ENCODE measurements at places on chromosomes 7 and 10.

- no peak for DNase-seq
These were observed 154.1 kb upstream of the AHR start for GRCh38 chr7:17144322-17144721.

- no peak for DNase-seq
These were observed 87.5 kb downstream of the PLXNA4 start for GRCh38 chr7:132488634-132489302.

- no peak for DNase-seq
These were observed 76.0 kb upstream of the LEP start for GRCh38 chr7:128164955-128165670.

GRCh38 chr10:110876788-110877187, 5.1 kb downstream of the PDCD4 start:
- DNase-seq = no peak

- DNase-seq = no peak
These were observed 38.5 kb upstream of the PSMG3 start for GRCh38 chr7:1608318-1608717.

DNA sequence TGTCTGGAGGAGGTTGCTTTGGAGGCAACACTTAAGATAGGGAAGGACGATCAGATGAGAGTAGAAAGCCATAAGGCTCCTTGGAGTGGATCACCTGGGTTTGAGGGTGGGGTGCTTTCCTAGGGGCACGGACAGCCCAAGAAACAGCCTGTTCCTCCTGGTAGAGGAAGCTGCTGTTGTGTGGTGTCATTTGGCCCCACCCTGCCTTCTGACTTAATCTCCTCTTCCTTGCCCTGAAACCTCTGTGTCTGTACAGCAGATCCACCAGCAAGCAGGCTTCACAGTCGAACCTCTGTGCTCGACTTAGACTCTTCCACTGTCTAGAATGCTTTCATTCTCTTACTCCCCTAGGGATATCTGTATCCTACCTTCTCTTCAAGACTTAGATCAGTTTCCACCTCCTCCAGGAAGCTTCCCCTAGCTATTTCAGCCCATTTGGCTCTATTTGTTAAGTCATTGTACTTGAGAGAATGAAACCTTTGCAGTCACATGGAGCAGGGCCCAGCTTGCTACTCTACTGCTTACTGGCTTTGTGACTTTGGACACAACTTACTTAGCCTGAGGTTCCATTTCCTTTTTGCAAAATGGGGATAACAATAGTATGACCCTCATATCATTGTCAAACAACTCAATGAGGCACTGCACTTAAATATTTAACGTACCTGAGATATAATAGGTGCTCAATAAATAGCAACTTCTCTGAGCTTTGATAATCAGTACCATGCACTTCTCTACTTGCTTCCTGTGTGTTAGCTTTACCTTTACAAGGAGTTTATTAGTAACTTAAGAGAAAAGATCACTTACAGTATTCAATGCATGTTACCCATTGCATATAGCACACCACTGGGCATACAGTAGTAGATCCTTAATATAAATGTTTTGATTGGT, 5.0 kb downstream of the MXI1 start:
- DNase-seq = peak; percentile 72

DNA sequence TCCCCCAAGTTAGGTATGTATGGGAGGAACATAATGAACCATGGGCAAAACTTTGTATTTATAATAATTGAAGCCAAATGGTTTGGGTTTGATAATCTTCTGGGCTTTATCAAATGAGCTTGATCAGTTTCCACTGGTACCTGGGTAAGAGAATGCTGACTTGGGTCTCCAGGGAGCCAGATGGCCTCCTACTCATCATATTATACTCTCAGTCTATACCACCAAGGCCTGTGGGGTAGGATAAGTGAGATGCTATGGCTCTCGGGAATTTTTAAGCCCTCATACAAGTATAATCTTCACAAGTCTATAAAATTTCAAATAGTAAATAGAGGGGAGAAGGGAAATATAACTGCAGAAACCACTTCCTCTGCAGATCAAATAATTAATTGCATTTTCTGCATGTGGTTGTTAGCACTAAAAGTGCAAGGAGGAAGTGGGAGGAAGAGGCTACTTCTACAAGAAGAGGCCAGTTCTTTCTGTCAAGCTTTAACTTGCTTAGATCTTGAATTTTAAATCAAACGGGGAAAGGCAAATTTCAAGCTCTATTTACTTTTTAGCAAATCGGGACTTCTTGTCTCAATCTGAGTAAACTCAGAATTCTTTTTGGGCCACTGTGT, 349.0 kb downstream of the SORCS1 start:
- DNase-seq = no peak

DNA sequence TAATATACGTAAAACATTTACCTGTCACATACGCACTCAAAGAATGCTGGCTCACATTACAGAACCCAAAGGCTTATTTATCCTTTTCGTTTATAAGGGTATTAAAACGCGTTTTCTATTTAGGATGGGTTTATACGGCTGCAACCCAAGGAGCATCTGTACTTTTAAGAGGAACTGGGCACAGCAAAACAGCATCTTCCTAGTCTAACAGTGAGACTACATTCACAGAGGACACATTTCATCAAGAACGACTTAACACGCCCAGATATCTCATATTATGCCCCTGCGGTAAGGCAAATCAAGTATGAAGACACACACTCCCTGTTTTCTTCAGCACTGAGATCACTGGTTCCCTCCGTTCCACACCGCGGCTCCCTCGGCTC, 533 bp upstream of the DMTF1 start:
- DNase-seq = no peak

GRCh38 chr10:24417053-24417452, 208.1 kb downstream of the KIAA1217 start:
- DNase-seq = no peak

DNA sequence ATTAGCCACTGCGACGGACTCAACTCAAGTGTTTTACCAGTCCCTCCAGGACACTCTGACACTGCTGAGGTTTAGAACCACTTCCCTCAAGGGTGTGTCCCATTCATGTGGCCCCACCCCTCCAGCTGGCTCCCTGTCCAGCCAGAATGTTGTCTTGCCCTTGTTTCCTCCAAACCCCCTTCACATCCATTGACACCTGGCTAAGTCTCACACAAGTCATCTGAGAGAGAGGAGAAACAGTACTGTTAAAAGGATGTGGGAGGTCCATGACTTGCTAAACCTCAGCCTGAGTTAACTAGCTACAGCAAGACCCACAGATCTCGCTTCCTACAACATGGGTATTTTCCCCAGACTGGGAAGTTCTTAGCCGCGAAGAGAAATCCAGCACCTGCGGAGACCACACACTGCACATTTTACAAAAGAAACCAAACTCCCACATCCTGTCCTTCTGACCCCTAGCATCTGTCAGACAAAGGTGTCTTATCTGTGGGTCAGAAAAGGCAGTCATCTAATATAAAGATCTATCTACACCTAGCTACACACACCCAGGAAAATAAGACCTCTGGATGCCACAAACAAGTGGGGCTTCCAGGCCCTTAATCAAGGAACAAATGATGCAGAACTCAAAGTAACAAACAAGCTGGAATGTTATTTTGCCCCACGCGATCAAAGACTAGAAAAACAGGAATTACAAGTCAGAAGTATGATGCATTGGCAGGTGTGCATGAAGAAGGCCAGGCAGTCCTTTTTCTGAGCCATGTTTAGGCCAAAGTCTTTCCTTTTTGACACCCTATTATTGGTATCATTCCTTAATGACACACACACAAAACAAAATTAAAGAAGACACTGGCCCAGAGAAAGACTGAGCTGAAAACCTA, 13.9 kb downstream of the OSBPL3 start:
- DNase-seq = peak; percentile 96

GRCh38 chr7:115056019-115056418, 134.1 kb downstream of the MDFIC start:
- DNase-seq = no peak
